ENCODE measurements at places on chromosomes 7 and 10. TPM values are rescaled to one million over a fixed set of nuclear protein-coding genes. Genes with fewer than 3 reads are reported as not detected.

The LRIT1 gene
- not detected for total RNA-seq

The HYAL4 gene
- total RNA-seq = not detected

The ARHGEF5 gene
- total RNA-seq = 3.8 TPM

The ITPRID1 gene
- total RNA-seq = not detected

The HOXA6 gene
- 0.81 TPM for total RNA-seq
